Liver (tissue), 10 donors: ENCODE measurements at places on chromosomes 12 and 14.
A peak's percentile ranks its signal among the peaks of the same experiment; 100 is the strongest.

GRCh38 chr12:18721452-18721851, 16.4 kb downstream of the PLCZ1 start:
- DNase-seq, result no peak

DNA sequence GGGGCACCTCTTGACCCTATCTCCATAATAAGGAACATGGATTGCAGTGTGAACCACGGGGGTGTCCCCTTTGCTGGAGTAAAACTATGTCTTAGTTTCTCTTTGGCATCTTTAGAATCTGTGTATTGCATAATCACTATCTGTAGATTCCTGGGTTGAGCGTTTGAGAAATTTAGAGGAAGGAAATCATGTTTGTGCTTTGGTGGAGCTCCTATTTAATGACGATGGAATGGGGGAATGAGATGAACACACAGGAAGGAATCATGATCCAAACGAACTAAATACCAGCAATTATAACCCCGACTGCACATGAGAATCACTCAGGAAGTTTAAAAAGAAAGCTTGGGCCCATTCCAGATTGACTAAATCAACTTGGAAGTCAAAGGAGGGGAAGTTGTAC, 1.3 kb upstream of the MYG1 start:
- no peak for DNase-seq

- DNase-seq, result no peak
Measured at GRCh38 chr12:106790020-106790419, 15.5 kb downstream of the RIC8B start.

- DNase-seq, result peak; percentile 40
Measured at GRCh38 chr12:112107306-112108201, 1.0 kb downstream of the NAA25 start.

DNA sequence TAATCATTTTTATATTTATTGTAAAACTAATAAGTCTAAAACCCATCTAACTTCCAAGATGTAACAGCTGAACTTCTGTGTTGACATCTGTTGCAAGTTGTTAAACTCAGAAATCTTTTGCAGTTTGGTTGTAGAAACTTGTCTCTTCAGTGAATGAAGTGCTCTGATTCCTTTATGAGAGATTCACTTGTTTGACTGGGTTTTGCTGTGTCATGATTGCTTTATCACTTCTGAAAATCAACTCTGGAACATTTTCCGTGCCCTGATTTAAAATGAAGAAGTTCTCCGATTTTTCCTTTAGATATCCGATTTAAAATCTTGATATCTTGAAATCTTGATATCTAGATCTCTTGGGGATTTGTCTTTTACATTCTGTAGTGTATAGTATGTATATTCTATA, 65.1 kb downstream of the DIP2B start:
- DNase-seq, result no peak

GRCh38 chr12:88327276-88327675, 185.2 kb downstream of the TMTC3 start:
- no peak for DNase-seq

- no peak for DNase-seq
Measured at GRCh38 chr12:81257947-81258551, 180.2 kb downstream of the ACSS3 start.

DNA sequence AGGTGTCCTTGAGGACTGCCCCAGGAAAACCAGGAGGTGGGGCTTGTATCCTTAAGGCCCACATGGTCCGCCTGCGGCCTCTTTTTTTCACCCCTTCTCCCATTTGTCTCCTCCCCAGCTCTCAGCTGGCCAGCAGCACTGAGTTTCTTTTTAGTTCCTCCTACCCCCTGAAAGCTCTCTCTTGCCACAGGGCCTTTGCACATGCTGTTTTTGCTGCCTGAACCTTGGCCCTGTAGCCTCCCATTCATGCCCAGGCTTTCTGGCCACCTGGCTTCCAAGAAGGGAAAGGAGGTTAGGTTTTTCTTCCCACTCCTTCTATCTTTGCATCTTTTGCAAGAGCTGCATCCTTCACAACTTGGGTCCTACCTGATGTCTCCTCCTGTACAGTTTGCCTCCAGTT, 358.1 kb downstream of the VRK1 start:
- no peak for DNase-seq

DNA sequence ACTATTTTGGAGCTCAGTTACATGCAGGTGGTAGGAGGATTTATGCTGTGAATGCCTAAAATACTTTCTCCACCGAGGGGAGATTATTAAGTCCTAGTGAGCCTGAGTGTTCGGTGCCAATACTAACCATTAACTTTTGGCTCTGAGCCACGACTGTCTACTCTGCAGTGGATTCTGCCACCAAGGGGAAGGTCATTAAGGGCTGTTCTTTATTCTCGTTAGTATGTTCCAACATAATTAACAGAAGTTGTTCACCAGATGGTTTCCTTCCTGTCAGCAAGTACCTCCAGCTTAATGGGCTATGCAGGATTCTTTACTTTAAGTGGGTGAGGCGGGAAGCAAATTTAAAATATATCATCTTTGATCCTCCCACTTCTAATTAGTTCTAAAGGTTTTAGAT, 326.3 kb downstream of the BMP4 start:
- no peak for DNase-seq

DNA sequence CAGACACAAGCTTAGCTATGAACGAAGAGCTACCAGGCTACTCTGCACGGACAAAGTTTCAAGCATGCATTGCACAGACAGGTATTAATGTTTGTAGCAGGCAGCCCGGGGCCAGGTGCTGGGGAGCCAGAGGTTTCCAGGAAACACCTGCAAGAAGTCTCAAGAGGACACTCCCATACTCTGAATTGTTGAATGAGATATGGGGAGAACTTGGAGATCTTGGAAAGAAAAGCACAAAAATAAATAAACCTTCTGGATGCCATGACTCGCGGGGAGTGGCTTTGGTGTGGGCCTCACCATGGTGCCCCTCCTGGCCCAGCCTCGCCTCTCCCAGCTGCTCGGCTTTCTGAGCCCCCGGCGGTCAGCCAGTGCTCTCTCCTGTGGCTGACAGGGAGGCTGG, 186.8 kb downstream of the TTC7B start:
- no peak for DNase-seq

GRCh38 chr14:66610154-66610563, 102.2 kb downstream of the GPHN start:
- no peak for DNase-seq

DNA sequence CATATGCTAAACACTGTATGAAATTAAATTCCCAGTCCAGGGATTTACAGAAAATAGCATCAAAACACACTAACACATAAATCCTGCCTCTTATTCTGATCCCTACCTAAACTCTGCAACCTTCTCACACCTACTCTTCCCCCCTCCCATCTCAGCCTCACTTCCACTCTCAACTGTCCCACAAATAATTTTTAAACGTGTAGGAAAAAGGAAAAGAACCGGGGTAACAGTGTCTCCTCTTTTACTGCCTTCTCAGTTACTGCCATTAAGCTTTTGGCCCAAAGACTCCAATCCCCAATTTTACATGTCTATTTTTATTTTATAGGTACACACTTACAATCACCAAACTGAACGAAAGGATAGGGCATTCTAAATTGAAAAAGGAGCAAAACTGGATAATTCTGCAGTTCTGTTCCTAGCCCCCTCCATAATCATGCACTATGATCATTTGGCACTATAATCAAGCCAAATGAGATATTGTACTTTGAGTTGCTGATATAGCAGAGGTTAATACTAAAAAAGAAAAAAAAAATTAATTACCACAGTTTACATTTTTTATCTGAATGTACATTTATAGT, 2.9 kb downstream of the DUSP16 start:
- no peak for DNase-seq

- no peak for DNase-seq
Measured at GRCh38 chr12:26761775-26762174, 71.2 kb downstream of the ITPR2 start.

DNA sequence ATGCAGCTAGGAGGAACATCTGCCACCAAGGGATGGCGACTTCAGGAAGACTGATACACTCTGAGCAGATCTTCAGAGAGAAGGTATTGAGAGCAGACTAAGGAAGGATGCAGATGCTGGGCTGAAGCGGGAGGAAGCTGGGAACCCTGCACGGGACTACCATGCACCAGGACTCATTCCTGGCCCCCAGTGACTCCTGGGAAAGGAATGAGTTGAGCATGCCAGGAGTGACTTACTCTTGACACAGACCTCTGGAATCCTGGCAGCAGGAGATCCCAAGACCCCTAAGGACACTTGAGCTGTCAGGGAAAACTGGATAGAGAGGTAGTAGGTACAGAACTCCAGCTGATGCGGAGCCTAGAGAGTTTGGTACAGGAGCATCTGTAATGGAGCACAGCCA, 336.1 kb downstream of the RPS29 start:
- no peak for DNase-seq

DNA sequence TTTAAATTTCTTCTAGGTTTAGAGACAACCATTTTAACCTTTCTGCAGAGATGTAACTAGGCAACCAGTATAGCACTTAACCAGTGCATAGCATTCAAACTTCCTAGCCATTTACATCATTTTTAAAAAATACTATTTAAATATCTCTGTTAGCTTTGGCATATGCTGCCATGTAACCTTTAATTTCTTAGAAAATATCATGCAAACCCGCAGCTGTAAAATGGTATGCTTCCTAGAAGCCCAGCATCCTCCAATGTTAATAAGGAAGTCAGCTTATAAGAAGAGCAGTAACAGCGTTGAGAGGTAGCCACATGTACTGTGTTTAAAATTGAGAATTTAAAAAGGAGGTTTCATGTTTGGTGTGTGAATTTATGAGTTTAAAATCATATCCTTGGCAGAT, 22.8 kb downstream of the GNG2 start:
- DNase-seq, result no peak

DNA sequence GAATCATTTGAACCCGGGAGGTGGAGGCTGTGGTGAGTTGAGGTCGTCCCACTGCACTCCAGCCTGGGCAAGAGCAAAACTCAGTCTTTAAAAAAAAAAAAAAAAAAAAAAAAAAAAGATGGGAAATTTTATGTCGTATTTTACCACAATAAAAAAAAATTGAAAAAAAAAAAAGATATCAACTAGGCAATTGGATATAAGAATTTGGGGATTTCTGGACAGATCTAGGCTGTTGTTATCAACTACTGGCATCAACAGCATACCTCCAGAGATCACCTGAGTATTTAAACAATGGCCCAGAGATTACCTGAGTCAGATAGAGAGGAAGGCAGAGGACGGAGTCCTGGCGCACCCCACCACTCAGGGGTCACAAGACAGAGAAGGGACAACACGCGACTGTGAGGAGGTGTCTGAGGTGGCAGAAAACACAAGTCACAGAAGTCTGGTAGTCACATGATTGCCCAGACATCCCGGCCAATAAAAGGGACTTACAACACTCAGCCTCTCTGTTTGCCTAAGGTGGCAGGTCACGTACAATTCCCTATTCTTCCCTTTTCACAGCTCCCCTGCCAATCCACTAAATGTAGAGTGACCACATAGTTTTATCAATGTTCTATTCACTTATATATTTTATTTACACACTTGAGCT, 1.8 kb downstream of the SPRING1 start:
- DNase-seq, result no peak

DNA sequence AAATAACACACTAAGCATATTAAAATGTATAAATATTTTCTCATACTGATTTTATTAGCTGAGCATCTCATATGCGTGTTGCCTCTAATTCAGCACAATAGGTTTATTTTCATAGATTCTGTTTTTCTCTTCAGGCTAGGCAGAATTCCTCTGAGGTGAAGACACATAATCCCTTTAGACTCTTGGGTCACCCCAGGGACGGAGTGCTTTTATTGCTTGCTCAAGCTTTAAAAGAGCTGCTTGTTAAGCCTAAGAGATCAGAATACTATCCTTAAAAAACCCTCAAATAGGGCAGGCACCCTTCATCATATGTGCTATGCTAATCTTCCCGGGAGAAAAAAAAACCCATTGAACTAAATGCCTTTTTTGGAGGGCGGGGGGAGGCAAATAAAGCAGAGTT, 390.1 kb downstream of the KCNH5 start:
- no peak for DNase-seq

DNA sequence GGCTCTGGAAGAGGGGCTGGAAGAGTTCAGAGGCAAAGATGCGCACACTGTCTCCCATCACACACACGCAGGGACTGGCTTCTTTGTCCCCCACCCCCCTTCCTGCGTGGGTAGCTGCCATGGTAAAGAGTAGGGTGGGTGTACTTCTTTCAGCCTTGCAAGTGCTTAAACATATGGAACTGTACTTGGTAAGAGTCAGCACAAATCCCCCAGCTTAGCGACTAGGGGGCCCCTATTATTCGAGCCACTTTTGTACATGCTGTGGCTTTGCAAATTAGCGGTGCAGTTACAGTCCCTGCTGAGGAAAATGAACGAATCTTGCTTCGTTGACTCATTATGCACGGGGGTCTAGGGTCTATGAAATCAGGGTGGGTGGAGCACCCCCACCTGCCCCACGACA, 123.8 kb downstream of the AACS start:
- no peak for DNase-seq

DNA sequence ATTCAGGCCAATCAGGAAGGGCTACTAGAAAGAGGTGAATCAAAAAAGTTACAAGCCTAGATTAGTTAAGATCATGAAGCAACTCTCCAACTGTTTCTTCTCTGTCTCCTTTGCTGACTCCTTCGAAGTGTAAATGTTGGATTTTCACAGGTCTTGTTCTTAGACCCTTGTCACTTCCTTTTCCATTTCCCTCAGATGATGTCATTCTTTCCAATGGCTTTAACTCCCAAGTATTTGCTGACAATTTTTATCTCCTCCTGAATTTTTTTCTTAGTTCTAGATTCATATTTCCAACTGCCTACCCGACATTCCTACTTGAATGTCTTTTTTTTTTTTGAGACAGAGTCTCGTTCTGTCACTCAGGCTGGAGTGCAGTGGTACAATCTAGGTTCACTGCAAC, 10.8 kb downstream of the GAS2L3 start:
- no peak for DNase-seq

- no peak for DNase-seq
Measured at GRCh38 chr12:124401704-124402221, 106.9 kb downstream of the RFLNA start.

DNA sequence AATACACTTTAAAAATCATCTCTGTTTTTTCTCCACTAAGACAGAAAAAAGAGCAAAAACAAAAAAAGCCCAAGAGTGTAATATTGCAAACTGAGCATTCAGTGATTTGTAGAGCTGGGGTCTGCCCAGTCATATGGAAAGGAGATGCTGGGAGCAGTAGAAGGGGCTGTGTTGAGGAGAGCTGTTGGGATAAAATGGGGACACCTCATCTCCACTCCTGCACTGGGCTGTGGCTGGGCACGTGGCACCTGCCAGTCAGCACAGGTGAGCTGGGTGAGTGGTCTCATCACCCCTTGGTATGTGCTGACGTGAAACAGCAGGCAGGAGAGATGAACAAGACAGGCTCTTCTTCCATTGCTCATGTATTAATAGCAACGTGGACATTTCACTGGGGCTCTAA, 217.4 kb downstream of the C12orf42 start:
- DNase-seq, result no peak

DNA sequence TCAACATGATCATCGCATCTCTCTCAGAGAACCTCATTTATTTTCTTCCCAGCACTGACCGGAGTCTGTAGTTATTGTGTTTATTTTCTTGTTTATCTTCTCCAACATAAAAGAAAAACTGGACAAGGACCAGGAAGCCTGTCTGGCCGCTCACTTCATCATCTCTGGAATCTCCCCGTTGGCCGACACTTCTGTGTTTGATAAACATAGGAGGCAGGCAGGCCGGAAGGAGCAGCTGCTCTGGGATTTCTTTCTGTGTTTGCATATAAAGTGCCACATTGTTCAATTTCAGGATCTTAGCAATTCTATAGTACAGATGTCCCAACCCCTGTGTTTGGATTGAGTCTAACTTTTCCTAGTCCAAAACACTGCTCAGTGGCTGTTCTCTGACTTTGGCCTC, 53.3 kb downstream of the ACACB start:
- DNase-seq, result no peak
